ENCODE measurements at places on chromosomes 16 and 17.

- no peak for DNase-seq
Measured at GRCh38 chr16:67280090-67281015, 1.0 kb downstream of the PLEKHG4 start.

DNA sequence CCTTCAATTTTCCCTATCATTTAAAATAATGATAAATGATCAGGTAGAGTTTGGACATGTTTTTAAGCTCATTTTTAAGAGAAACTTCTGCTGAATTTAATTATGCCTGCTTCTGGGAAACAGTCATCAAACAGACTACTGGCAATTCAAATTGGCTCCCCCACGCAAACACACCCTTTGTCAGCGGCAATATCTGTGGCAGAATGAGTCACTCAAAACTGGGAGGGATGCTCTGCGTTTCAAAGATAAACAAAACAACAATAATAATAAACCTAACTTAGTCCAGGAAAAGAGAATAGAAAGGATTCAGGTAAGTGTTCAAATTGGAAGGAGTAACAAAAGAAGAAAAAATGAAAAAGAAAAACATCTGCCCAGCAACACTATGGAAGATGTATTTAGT is 108.1 kb upstream of the ERCC4 start:
- peak; percentile 26 for DNase-seq

- no peak for DNase-seq
Measured at GRCh38 chr16:56616608-56617211, 8.3 kb downstream of the MT2A start.

DNA sequence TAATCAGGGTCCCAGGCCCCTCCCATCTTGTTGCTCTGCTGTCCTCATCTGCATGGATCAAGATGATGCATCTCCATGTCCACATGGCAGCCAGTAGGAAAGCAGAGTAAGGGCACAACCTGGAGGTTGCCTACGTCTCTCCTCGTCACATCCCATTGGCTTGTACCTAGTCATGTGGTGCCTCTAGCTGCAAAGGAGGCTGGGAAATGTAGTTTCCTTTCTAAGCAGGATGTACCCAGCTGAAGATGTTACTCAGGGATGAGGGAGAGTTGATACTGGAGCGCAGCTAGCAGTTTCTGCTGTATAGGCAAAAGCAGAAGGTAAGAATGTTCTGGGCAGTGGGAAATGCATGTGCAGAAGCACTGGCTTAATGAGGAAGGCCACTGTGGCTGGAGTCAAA is 20.8 kb downstream of the ABCC1 start:
- peak; percentile 9 for DNase-seq

DNA sequence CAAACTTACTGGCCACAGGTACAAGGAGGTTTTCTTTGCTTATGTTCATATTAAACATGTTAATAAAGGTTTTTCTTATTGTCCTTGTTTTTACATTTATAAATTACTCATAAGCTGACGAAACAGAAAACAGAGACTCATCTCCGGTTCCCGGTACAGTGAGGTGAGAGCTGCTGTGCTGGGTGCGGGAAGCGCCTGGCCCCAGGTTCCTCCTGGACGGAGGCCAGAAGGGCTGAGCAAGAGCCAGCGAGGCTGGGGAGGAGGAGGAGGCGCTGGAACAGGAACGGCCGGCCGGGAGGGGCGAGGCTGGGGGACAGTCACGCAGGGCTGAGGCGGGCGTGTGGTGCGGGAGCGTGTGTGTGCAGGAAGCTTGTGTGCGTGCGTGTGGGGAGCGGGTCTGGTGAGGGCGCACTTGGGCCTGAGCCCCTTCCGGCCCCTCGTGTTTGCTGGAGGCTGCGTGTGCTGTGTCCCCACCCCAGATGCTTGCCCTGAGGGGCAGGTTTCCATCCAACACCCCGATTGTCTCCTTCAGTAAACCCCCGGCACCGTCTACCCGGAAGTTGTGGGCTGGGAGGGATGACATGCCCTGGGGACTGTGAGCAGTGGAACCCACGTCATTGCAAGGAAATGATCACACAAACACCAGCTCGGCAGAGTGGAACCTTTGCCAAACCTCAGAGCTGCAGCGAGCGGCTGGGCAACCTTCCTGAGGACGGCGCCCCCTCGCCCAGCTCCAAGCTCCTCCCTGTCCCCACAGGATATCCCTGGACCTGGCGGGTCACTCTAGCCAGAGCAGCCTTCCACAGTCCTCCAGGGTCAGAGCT is 19.5 kb downstream of the CD7 start:
- peak; percentile 85 for DNase-seq

DNA sequence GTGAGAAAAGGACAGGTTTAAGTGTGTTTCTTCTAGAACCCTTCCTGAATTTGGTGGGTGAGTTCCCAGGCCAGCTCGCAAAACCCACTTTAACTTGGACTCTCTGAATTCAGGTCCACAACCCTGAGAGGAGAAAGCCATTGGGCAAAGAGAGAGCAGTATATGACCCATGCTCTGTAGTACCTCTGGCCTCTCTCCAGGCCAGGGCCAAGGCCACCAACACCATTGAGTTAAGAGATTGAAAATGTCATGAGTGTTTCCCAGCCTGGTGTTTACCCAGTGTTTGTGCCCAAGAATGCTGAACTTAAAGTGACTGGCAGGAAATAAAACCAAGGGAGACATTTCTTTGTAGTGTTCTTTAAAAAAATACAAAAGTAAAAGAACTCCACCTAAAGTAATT is 410.4 kb upstream of the CDH5 start:
- DNase-seq: no peak

- DNase-seq: no peak
Measured at GRCh38 chr17:34389126-34389750, 26.2 kb upstream of the CCL1 start.

- no peak for DNase-seq
Measured at GRCh38 chr16:56589141-56590039, at the start of gene MT3. MT3 (plus strand) TSS chr16:56589528; CDS start chr16:56589591, 63 bp downstream.

GRCh38 chr17:40517286-40517662 is 15.9 kb upstream of the TNS4 start:
- DNase-seq: no peak

- DNase-seq: peak; percentile 34
Measured at GRCh38 chr16:13436641-13437412, 483.1 kb upstream of the ERCC4 start.

GRCh38 chr16:15576960-15577958 is 65.7 kb downstream of the MARF1 start:
- peak; percentile 97 for DNase-seq

DNA sequence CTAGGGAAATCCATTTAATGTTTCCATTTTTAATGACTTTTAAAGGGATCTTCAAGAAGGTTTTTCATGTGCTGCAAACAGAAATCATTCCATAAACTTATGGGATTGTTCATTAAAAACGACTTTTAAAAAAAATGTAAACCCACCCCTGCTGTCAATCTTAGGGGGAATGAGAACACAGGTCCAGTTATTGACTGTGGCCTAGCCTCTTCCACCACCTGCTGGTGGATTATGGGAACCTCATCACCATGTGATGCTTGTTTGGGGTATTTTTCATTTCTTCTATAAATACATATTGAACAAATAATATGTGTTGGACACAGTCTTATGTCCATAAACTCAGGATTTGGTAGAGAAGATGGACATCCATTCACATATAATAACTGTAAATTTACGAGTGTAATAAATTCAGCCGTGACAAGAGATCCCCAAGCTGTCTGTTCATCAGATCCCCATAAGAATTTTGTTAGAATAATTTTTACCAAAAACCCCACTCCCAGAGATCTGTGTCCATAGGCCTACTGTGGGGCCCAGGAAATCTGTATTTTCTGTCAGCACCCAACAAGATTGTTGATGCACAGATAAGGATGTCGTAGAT is 42.0 kb upstream of the TMC5 start:
- DNase-seq: peak; percentile 71

DNA sequence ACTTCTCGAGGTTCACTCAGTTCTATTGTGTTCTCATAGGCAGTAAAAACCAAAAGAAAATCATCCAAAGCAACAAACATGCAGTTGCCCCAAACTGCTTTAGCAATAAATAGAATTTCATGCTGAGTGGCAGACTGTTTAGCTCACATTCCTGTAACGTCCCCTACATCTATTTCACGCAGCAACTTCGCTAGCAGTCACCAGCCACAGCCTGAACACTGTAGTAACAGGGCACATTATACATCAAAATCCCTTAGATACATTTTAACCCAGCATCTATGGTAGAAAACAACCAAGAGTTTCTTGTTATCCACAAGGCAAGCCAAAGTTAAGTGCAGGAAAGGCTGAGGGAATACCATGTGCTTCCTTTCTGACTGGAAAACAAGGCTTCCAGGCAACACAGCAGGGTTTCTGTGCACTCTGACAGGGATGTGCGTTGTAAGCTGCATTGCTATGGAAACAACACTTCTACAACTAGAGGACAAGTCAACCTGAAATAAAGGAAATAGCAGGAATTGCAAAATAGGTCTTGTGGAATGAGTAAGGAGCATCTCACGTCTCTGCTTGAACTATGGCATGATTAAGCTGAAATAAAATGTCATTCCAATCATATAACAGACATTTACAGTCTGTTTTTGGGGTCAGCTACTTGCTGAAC is 55.4 kb downstream of the CFDP1 start:
- DNase-seq: no peak

GRCh38 chr16:46833460-46833800 is 2.5 kb upstream of the C16orf87 start:
- DNase-seq: no peak

DNA sequence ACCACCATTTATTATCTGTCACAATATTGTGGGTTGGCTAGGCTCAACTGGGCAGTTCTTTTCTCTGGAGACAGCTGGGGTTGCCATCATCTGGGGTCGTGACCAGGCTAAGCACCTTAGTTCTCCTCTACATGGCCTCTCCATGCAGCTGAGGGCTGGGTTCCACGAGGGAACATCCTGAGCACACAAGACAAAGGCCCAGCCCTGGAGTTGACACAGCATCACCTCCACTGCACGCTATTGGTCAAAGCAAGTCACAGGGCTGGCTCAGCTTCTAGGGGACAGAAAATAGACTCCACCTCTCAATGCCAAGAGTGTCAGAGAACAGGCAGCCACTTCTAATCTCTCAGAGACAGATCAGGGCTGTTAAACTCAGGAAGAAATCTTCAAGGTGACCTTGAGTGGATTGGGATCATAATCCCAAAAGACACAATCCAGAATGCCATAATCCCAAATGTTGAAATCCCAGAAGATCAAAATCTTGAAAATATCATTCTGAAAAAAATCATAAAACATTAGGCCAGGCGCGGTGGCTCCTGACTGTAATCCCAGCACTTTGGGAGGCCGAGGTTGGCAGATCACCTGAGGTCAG is 13.0 kb upstream of the USP10 start:
- DNase-seq: peak; percentile 25

DNA sequence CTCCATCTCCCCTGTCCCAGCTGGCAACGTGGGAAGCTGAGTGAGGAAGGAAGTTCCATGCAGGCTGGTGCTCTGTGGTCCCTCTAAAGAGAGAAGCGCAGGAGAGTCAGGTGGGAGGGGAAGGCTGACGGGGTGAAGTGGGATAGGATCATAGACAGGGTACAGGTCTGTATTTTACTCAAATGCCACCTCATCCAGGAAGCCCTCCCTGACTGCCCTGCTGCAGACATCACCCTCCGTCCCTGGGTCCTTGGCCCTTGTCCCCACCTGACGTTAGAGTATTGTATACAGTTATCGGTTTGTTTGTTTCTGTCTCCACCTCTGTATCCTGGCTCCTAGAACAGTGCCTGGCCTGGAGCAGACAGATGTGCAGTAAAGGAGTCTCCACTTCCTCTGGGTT is 11.7 kb downstream of the CANT1 start:
- DNase-seq: no peak

DNA sequence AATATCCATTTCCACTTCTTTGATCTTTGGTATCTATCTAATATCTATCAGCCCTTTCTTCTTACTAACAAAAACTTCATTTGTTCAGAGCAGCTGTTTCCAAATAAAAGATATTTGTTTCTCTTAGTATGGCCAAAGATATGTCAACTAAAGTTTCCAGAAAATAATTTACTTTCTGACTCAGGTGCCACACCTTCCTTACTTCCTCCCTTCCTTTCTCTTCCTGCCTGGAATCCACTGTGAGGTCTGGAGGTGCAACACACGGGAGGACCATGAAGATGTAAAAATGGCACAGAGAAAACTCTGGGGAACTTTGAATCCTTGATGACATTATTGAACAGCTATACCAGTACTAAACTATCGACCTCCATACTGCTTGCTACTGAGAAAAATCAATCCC is 14.0 kb downstream of the MED13 start:
- no peak for DNase-seq

DNA sequence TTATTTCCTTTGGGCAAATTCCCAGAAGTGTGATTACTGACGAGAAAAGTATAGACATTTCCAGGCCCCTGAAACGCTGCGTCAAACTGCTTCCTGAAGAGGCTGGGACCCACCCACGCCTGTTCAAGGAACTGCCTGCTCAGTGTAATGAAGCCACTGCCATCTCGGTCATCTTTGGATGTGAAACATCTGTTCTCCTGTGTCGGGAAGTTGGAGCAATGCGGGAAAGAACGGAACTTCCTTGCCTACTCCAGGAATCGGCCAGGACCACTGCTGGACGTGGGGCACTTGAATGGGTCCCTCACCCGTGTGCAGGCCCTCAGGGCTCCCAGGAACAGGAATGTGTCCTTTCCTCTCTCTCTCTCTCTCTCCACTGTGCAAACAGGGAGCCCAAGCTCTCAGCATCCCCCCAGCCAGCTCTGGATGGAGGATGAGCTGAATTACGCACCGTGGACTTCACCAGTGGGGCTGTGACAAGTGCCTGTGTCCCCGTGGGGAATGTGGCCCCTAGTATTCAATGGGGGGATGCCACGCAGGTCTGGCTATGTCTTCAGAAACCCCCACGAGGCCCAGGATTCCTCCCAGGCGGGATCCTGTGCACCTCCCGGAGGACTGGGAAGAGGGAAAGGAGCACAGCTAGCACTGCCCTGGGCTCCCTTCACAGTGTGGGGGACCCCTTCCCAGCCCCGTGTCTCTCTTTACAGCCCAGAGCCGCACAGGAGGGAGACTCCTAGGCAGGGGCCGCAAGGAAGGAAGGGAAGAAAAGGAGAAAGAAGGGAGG is 18.3 kb upstream of the LITAF start:
- DNase-seq: no peak

DNA sequence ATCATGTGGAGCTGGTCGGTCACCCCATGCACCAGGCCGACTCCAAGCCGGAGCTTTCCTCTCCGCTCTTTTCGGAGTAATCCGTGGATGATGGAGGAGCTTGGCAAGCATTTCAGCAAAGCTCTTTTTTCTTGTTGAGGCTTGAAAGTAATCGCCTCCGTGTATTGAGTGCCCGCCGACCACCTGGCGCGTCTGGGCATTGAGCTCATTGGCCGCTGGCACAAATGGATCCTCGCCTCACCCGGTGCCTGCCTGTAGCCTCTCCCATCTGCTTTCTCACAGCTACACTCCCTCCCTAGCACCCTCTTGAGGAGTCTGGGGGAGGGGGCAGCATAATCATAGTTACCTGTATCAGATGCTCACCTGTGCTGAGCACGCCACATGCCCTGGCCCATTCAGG is 148.9 kb downstream of the CMIP start:
- no peak for DNase-seq

All from OCI-M1 (cell line).